ENCODE measurements at places on chromosomes 6 and 20. TPM values are rescaled to one million over a fixed set of nuclear protein-coding genes. Genes with fewer than 3 reads are reported as not detected.

NKX2-4 gene
- not detected for total RNA-seq

MACROD2 gene
- total RNA-seq = 3.2 TPM

ECT2L gene
- not detected for total RNA-seq

IP6K3 gene
- total RNA-seq = 9.0 TPM

CTAGE9 gene
- not detected for total RNA-seq

FAM217A gene
- total RNA-seq = not detected

DNA sequence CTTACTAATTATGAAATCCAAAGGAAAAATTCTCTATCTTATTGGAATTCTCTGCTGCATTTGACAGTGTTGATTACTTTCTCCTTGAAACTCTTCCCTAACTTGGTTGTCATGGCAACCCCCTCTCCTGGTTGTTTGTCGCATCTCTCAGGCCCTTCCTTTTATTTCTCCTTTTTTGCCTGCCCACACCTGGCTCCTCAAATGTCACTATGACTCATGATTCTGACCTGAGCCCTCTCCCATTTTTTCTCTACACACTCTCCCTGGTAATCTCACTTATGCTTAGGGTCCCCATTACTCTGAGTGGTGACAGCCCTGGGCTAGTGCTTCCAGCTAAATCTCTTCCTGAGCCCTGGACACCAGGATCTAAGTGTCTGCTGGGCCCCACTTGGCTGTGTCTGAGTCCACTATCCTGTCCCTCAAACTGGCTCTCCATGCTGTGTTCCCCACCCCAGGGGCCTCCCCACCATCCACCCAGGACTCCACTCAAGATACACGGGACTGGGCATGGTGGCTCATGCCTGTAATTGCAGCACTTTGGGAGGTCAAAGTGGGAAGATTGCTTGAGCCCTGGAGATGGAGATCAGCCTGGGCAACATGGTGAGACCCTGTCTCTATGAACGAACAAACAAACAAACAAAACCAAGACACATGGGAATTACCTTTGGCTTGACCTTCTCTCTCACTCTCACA lies 16.5 kb upstream of the NNAT start:
- no peak for DNase-seq
- H3K27me3 ChIP-seq = no peaks in the 10 kb centered on the region
- H3K4me1 ChIP-seq = no peaks in the 10 kb centered on the region

- peaks cover 9% of the 10 kb centered on the region for H3K4me1 ChIP-seq
- H3K27me3 ChIP-seq = no peaks in the 10 kb centered on the region
- DNase-seq = no peak
- peak overlapping the region; percentile 96 for H3K27ac ChIP-seq
- no peaks in the 10 kb centered on the region for H3K36me3 ChIP-seq
Measured at GRCh38 chr6:107458672-107459282, 587 bp downstream of the PDSS2 start.

GRCh38 chr6:26507658-26508057 lies 7.6 kb downstream of the BTN1A1 start:
- H3K4me1 ChIP-seq = no peaks in the 10 kb centered on the region
- no peak for DNase-seq
- peaks cover 7% of the 10 kb centered on the region for H3K27me3 ChIP-seq

DNA sequence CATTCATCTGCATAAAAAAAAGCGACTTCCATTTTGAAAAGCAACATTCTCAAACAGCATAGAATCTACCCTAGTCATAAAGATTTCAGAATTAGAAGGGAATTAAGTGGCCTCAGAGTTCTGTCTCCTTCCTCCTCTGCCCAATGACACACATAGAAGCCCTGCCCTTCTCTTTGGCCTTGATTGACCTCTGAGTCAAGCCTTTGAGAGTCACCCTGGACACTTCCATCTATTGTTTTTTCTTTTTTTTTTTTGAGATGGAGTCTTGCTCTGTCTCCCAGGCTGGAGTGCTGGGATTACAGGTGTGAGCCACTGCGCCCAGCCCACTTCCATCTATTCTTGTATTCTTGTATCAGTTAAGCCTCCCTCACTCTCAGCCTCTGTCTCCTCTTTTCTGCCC lies 44.8 kb upstream of the CTNNBL1 start:
- no peak for DNase-seq
- no peaks in the 10 kb centered on the region for H3K36me3 ChIP-seq
- peaks cover 60% of the 10 kb centered on the region for H3K27me3 ChIP-seq
- H3K27ac ChIP-seq = no peak overlapping the region
- H3K4me3 ChIP-seq = no peak overlapping the region

DNA sequence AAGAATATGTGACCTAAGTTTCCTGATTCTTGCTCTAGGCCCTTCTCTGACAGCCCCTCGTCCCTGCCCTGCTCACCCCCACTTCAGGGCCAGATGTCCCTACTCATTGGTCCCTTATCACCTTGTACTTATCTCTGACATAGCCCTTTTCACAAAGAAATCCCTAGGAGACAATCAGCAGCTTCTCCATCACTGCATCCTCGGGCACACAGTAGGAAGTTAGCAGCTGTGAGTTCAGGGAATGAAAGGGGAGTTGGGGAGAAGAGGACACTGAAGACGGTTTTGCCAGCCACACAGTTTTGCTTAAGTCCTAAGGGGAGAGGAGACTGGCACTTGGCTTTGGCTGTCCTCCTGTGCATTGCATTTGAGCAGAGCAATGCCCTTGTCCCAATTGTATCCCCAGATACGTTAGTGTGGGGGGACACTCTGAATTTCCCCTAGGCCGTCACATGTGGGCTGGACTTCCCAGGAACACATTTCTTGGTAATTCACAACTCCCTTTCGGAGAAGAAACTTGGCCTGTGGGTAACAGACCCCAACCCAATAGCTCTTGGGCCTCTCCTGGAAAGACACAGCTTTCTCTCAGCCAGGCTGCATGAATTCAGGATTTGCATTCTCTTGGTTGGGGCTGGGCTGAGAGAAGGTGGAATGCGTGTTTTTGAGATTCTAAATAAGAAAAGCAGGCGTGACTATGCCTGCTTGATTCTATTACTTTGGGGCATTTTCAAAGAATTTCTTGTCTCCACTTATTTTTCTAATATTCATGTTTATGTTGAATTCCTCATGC lies 177.6 kb downstream of the UST start:
- H3K27ac ChIP-seq = no peak overlapping the region
- no peaks in the 10 kb centered on the region for H3K36me3 ChIP-seq
- H3K4me3 ChIP-seq = no peak overlapping the region
- DNase-seq = no peak
- no peaks in the 10 kb centered on the region for H3K27me3 ChIP-seq

GRCh38 chr6:121627761-121628160 lies 192.3 kb downstream of the GJA1 start:
- no peak overlapping the region for H3K4me3 ChIP-seq
- no peak for DNase-seq
- H3K27ac ChIP-seq = no peak overlapping the region
- no peaks in the 10 kb centered on the region for H3K27me3 ChIP-seq
- H3K36me3 ChIP-seq = peaks cover 1% of the 10 kb centered on the region
- H3K4me1 ChIP-seq = no peaks in the 10 kb centered on the region

DNA sequence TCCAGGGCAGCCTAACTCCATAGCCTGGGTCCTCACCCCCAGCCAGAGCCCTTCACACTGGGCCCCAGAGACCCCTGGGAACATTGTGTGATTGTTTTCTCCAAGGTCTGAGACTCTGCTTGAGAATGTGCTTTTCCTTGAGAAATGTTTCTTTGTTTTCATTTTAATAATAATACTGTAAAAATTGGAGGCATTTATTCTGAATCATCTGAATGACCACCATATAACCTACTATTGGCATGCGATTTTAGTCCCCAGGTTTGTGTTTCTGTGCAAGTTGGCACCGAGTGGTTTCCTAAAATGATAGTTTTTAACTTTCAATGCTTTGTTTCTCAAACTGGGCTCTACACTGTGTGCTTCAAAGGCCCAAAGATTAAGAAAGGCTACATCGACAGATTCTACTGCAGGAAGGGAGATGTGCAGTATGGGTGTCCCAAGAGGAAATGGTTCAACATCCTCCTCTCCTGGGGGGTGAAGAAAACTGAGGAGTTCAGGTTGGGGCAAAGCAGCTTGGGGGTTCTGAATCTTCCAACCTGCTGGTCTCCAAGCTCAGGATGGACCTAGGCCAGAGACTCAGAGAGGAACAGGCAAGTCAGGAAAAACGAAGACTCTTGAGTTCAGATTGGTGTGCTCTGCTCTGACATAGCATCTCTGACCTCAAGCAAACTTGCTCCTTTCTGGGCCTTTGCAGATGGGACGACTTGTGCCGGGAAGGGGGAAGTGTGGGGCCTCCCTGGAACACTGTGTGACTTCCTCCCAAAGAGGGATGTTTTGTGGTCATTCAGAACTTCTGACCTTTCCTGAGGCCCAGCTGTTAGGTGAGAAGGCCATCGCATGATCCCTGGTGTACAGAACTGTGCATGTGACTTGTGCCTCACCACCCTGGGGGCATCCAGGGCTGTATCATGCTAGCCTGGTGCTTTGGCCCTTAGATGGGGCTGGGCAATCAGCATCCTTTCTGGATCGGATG lies 31.0 kb downstream of the DAAM2 start:
- H3K4me3 ChIP-seq = peak overlapping the region; percentile 73
- peak overlapping the region; percentile 93 for H3K27ac ChIP-seq
- no peak for DNase-seq
- H3K27me3 ChIP-seq = no peaks in the 10 kb centered on the region
- peaks cover 6% of the 10 kb centered on the region for H3K36me3 ChIP-seq
- H3K4me1 ChIP-seq = peaks cover 80% of the 10 kb centered on the region

DNA sequence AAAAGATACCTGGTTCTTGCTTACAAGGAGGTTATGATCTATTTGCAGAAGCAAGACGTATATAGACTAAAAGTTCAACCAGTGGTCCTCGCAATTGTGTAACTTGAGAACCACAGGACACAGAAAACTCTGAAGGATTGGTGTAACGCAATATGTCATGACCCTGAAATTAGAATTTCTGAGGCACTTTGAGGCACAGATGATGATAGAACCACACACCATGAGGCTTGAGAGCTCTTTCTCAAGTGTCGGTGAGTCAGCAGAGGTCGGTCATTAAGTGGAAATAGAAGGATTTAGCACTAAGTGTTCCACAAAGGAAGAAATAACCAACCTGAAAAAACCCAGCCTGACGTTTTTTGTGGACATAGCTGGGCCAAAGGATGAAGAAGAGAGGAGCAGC lies 15.3 kb upstream of the CCN2 start:
- H3K27me3 ChIP-seq = no peaks in the 10 kb centered on the region
- no peaks in the 10 kb centered on the region for H3K36me3 ChIP-seq
- DNase-seq = no peak
- peak overlapping the region; percentile 13 for H3K27ac ChIP-seq

DNA sequence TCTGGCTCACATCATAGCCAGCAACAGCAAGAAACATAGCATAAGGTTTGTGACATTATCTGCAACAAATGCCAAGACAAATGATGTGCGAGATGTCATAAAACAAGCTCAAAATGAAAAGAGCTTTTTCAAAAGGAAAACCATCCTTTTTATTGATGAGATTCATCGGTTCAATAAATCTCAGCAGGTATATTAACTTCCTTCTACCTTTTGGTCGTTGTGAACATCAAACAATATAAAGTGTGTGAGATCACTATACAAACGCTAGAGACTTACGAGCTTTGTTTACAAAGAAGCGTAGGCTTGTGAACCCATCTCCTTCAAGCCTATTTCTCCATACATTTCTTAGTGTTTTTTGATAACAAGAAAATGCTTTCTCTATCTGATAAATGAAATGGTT lies 3.5 kb downstream of the WRNIP1 start:
- H3K4me1 ChIP-seq = peaks cover 60% of the 10 kb centered on the region
- H3K27ac ChIP-seq = peak overlapping the region; percentile 85
- no peaks in the 10 kb centered on the region for H3K27me3 ChIP-seq
- H3K4me3 ChIP-seq = peak overlapping the region; percentile 76

GRCh38 chr20:33027769-33028751 lies 3.4 kb upstream of the BPIFB6 start:
- H3K27ac ChIP-seq = no peak overlapping the region
- no peaks in the 10 kb centered on the region for H3K4me1 ChIP-seq
- DNase-seq = no peak
- no peaks in the 10 kb centered on the region for H3K36me3 ChIP-seq
- no peak overlapping the region for H3K4me3 ChIP-seq
- H3K27me3 ChIP-seq = peaks cover 30% of the 10 kb centered on the region

DNA sequence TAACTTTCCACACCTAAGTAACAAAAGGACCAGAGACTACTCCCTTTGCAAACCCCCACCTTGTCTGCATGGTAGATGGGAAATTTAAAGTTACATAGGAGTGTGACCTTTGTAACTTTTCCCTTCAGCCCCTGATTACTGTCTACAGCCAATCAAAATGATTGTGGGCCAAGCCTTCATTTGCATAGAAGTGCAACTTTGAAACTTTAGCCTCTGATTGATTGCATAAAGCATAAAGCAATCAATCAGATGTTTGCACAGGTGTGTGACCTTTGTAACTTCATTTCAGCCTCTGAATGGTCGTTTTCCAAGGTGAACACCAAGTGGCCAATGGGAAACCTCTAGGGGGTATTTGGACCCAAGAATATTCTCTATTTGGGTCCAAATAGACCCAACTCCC lies 46.1 kb downstream of the PRKN start:
- peaks cover 2% of the 10 kb centered on the region for H3K36me3 ChIP-seq
- H3K4me1 ChIP-seq = peaks cover 50% of the 10 kb centered on the region
- DNase-seq = no peak
- H3K4me3 ChIP-seq = no peak overlapping the region
- peak overlapping the region; percentile 68 for H3K27ac ChIP-seq

GRCh38 chr20:35120012-35120701 lies 27.0 kb downstream of the EDEM2 start:
- no peak for DNase-seq
- peaks cover 16% of the 10 kb centered on the region for H3K4me1 ChIP-seq
- H3K4me3 ChIP-seq = no peak overlapping the region
- no peak overlapping the region for H3K27ac ChIP-seq

- DNase-seq = no peak
- H3K27me3 ChIP-seq = no peaks in the 10 kb centered on the region
- H3K4me1 ChIP-seq = peaks cover 19% of the 10 kb centered on the region
Measured at GRCh38 chr20:43560974-43561373, 2.1 kb downstream of the SGK2 start.

- H3K27me3 ChIP-seq = no peaks in the 10 kb centered on the region
- peaks cover 1% of the 10 kb centered on the region for H3K36me3 ChIP-seq
- peaks cover 35% of the 10 kb centered on the region for H3K4me1 ChIP-seq
- no peak overlapping the region for H3K27ac ChIP-seq
Measured at GRCh38 chr6:149054559-149055194, 262.8 kb upstream of the TAB2 start.

- no peak for DNase-seq
- H3K4me1 ChIP-seq = no peaks in the 10 kb centered on the region
- no peak overlapping the region for H3K4me3 ChIP-seq
- no peak overlapping the region for H3K27ac ChIP-seq
Measured at GRCh38 chr6:83615025-83615999, 93.6 kb downstream of the SNAP91 start.
